ENCODE measurements at places on chromosomes 1 and 21.

GRCh38 chr1:152946248-152946647, 758 bp upstream of the SPRR5 start:
- no peak for DNase-seq

DNA sequence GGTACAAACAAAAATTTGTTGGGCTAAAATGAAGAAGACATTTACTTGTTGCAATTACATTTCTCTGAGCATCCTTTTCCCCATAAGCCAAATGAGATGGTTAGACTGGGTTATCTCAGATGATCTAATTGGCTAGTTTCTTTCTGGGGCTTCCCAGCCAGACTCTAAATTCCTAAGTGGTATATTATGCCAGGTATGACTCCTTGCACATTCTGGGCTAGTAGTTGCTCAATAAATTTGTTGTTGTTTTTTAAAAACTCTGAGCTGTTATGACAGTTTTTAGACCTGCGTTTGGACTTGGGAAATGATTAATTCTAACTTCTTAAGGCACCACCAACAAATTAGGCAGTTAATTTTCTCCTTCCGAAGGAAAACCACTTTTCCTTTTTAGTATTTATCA, 66.1 kb downstream of the UCK2 start:
- no peak for DNase-seq

- peak; percentile 47 for DNase-seq
Observed at GRCh38 chr21:42905195-42905594, 12.1 kb downstream of the NDUFV3 start.

- DNase-seq, result no peak
Observed at GRCh38 chr21:35206141-35207125, 157.3 kb upstream of the RUNX1 start.

- no peak for DNase-seq
Observed at GRCh38 chr1:38667626-38668025, 191.9 kb downstream of the RRAGC start.

DNA sequence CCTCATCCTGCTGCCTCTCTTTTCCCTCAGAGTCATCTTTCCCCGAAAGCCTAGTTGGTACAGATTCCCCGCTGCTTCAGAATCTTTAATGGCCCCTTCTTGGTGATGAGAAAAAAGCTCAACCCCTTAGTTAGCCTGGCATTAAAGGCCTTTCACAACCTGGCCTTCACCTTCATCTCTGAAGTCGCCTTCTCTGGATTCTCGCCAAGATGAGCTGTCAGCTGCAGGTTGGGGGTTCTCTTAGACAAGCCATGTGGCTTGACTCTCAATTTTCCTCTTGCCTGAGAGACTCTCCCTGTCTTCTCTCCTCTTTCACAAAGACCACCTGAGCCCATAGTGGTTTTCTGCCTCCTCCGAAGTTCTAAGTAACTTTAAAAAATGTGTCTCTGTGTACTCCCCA, 15.5 kb upstream of the DISC1 start:
- no peak for DNase-seq

Measured in fibroblast of gingiva (primary cell).